ENCODE measurements at places on chromosomes 16 and 17.

GRCh38 chr16:63890081-63890480 lies 1231.8 kb downstream of the CDH11 start:
- DNase-seq: no peak

GRCh38 chr17:75109046-75109406 lies 743 bp upstream of the ARMC7 start:
- DNase-seq: no peak

DNA sequence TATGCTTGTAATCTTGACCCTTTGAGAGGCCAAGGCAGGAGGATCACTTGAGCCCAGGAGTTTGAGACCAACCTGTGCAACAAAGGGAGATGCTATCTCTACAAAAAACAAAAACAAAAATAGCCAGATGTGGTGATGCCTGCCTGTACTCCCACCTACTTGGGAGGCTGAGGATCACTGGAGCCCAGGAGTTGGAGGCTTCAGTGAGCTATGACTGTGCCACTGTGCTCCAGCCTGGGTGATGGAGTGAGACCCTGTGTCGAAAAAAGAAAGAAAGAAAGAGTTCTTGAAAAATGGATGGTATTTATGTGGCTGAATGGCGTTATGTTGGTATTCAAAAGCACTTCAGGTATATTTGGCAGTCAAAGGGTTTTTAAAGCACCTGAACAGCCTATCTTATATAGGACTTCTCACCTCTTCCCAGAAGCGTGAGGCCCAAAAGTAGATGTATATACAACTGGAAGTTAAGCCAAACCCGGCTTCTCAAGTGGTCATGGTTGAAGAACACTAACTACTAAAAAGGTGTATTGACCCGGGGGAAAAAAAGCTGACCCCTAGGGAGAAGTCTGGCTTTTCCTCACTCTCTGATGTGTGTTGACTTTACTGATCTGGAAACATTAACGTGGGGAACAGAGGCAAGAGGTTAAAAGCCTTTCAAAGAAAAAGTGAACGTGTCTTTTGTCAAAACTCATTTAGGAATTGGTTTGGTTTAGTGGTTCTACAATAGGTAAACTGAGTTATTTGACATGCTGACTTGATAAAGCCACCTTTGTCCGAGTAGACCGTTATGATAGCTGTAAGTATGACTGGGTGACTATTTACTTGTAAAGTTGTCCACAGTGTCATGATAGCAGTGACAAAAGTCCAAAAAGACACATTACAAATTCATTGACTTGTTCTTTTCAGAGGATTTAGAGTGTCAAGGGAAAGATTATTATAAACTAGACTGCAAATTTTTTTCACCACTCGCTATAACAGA lies 183.4 kb downstream of the IRX3 start:
- DNase-seq: no peak

- DNase-seq: no peak
Measured at GRCh38 chr17:51801626-51802025, 356.9 kb downstream of the CA10 start.

DNA sequence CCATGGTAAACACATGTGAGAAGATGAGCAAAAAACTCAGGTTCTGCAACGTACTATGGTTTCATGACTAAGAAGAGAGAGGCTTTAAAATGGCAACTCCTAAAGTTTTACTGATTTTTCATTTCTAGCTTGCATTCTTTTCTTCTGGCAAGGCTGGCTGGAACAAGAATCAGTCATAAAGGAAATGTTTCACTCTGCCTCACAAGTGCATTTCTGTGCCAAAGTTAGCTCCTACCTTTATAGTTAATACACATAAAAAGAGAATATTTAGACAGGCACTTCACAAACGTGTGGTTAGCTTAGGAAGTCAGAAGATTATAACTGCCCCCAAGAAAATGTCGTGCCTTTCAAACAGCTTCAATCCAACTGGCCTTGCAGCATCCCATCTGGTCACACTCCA lies 417.1 kb upstream of the CDH11 start:
- no peak for DNase-seq

GRCh38 chr17:9236286-9237052 lies 215.2 kb downstream of the NTN1 start:
- no peak for DNase-seq

GRCh38 chr16:73011926-73012325 lies 36.0 kb downstream of the ZFHX3 start:
- DNase-seq: no peak

DNA sequence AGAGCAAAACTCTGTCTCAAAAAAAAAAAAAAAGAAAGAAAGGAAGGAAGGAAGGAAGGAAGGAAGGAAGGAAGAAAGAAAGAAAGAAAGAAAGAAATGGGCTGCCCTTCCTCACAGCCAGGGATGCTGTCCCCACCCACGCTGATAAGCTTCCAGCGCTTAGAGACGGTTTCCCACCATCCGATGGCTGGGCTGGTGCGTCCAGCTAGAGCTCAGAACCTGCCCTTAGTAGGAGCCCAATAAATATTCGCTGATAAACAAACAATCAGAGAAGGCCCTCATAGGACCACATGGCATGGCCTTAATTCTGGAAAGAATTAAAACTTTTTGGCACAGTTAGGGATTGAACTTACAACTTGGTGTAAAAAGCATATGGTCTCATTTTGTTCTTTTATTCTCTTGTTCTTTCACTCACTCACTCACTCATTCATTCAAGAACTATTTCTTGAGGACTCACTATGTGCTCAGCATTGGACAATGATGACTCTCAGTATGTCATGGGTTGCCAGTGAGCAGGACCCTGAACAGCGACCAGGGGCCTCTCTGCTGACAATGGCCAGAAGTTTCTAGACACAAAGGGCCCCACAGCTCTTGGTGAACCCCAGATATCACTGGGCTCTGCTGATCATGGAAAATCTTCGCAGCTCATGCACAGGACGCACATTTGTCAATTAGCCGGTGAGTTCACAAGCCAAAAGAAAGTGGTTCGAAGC lies 32.5 kb upstream of the TNRC6C start:
- no peak for DNase-seq

DNA sequence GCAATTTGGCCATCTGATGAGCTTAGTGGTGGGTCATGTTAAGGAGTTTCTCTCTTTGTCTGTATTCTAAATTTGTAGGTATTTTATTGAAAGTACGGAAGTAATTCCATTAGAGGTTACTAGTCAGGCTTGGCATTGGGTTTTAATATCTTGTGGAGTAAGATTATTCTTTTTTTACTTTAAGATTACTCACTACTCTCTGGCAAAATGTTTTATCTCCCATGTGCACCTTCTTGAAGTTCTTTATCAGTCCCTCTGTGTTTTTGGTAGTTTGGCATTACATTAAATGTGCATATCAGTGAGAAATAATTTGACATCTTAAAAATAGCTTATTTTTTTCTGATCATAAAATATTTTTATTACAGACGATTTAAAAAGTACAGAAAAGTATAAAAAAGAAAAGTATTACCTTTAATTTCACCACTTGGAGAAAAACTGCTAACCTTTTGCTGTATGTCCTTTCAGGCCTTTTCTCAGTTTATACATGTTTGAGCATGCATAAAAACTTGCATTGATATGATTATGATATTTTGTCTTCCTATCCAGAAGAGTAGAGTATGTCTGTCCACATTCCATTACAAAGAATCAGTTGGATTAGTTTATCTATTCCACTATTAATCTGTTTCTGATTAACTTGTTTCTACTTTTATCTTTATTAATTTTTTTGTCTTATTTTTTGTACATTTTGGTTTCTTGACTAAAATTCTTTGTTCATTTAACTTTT lies 198.3 kb downstream of the SPECC1 start:
- DNase-seq: no peak

DNA sequence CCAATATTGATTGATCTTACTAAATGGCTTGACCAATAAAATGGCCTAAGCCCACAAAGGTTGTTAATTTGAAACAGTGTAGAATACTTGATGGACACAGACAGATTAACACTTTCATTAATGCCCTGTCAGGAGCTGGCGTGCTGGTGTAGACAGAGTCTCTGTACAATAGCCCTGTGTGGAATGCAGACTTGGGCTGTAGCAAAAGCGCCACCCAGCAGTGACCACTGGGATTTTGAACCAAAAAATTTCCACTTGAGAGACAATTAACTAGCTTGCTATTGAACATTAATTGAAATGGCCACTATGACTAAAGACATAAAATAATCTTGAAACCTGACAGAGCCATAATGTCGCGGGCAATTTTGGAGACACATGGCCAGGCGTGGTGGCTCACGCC lies 19.7 kb upstream of the GUCY2D start:
- no peak for DNase-seq

DNA sequence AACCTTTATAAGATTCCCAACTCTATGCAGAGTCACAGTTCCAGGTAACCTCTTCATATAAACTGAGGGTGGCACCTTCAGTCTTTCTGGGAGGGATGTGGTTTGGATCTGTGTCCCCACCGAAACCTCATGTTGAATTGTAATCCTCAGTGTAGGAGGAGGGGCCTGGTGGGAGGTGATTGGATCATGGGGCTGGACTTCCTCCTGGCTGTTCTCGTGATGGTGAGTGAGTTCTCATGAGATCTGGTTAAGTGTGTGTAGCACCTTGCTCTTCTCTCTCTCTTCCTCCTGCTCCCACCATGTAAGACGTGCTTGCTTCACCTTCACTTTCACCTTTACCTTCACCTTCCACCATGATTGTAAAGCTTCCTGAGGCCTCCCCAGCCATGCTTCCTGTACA lies 30.5 kb downstream of the HS3ST2 start:
- no peak for DNase-seq

DNA sequence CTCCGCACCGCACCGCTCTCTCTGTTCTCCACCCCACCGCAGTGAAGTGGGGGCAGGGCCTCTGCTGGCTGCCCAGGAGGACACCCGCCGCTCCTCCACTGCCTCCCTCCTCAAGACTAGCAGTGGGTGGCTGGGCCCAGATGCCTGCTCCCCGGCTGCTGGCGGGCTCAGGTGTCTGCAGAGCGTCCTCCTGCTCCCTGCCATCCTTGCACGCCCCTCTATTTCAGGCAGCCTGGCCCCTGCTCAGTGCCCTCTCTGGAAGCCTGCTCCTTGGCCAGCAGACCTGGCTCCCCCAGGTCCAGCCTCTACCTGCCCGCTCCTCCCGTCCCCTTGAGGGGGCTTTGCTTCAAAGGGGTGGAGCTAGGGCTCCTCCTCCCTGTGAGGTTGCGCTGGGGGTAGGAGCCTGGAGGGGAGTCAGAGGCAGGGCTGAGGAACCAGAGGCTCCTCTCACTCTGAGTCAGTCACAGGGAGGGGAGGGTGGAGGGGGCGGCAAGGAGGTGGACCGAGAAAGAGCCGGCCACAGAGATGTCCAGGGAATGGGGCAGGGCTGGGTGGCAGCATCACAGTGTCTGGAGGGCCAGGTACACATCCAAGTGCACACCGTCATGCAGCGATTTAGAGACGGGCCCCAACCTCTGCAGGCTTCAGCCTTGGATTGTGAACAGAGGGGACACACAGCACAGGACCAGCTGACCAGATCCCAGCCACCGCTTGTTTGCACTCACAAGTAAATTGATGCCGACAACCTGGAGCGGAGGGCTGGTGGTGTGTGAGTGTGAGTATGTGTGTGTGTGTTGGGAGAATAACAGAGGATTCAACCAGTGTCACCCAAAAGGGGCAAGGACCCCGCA lies 9.8 kb upstream of the TMEM92 start:
- DNase-seq: no peak

- no peak for DNase-seq
Measured at GRCh38 chr16:20822521-20823325, 16.4 kb downstream of the REXO5 start.

DNA sequence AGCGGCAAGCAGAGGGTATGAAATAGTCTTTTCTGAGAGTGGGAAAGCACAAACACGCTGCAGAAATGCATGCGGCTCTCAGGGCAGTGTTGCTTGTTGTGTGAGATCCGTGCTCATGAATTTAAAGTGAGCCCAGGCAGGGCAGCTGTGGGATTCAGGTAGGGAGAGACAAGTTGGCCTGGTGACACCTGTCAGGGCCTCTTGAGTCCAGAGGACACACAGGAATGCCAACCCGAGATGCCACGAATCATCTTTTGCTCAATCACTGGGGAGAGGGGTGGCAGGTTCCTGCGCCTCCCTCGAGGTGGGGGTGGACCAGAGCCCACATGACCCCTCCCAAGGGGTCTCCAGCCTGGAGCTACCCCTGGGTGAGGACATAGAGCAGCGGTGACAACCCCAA lies 211.9 kb downstream of the GSG1L start:
- DNase-seq: no peak

- no peak for DNase-seq
Measured at GRCh38 chr16:9787717-9788116, 394.5 kb downstream of the GRIN2A start.

GRCh38 chr17:58315750-58316149 lies 12.8 kb downstream of the TSPOAP1 start:
- DNase-seq: no peak

- DNase-seq: peak; percentile 94
Measured at GRCh38 chr16:65745-66144, 6.7 kb downstream of the RHBDF1 start.

GRCh38 chr16:75931043-75931442 lies 204.8 kb upstream of the CPHXL start:
- no peak for DNase-seq

- DNase-seq: no peak
Measured at GRCh38 chr16:54107583-54108202, 178.9 kb downstream of the IRX3 start.

DNA sequence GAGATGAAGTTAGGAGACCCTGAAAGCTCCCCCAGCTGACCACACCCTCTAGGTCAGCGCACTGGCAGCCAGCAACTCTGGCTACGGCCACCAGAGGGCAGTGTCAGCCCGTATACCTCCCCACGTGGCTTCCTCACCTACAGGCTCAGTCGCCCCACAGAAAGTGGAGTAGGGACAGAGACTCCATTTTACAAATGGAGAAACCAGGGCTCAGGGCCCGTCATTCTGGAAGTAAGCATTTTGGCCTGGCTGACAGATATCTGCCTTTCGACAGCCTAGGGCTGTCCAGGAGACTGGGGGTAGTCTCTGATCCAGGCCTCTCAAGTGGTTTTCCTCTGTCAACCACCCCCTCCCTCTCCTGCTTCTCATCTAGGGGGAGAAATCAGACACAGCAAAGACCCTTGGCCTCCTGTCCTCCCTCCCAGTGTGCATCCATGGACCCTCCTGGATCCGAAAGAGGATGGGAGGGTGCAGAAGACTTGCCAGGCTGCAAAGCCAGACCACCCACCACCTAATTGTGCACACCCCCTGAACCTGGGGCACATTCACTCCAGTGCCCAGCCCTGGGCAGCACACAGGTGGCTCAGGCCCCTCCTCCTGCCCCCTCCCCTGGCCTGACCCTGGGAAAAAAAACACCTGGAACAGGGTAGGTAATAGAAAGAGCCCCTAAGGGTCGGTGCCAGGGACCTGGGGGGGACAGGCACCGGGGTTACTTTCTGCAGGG lies 3.8 kb upstream of the HAP1 start:
- DNase-seq: peak; percentile 82

Measured in liver (tissue), 10 donors.